ENCODE measurements at places on chromosomes 2 and 18.

GRCh38 chr2:235715601-235716000 lies 221.8 kb downstream of the AGAP1 start:
- no peak for DNase-seq

- no peak for DNase-seq
Observed at GRCh38 chr2:120520929-120521912, 175.3 kb downstream of the INHBB start.

- no peak for DNase-seq
Observed at GRCh38 chr2:11642972-11643371, 27.0 kb downstream of the NTSR2 start.

DNA sequence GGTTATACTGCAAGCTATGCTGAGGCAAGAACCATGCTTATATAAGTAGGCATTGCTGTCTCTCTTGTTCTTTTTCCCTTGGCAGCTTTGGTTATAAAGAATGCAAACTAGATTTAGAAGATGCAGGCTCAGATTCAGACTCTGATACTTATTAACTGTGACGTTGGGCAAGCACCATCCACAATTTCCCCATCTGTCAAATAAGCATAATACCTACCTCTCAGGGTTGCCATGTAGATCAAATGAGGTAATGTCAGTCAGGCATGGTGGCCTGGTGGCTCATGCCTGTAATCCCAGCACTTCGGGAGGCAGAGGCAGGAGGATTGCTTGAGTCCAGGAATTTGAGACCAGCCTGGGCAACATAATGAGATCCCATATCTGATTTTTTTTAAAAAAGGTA lies 21.7 kb downstream of the ITGAV start:
- no peak for DNase-seq

GRCh38 chr2:8679567-8679826 lies 2.4 kb upstream of the ID2 start:
- DNase-seq = no peak

DNA sequence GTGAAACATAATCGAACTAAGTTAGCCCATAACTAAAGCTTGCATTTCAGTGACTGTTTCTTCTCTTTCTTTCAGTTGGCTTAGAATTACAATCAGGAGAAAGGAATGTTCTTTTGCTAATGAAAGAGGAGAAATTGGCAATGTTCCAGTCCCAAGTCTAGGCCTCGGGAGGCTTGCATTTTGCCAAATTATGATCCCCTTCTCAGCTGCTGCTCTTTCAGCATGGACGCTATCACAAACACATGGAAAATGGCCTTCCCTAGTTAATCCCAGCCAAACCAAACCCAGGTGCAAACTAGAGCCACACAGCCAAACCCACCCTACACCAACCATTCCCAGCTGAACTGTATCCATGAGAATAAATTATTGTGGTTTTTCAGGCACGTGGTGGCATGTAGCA lies 605.2 kb upstream of the LRRTM4 start:
- DNase-seq = no peak

DNA sequence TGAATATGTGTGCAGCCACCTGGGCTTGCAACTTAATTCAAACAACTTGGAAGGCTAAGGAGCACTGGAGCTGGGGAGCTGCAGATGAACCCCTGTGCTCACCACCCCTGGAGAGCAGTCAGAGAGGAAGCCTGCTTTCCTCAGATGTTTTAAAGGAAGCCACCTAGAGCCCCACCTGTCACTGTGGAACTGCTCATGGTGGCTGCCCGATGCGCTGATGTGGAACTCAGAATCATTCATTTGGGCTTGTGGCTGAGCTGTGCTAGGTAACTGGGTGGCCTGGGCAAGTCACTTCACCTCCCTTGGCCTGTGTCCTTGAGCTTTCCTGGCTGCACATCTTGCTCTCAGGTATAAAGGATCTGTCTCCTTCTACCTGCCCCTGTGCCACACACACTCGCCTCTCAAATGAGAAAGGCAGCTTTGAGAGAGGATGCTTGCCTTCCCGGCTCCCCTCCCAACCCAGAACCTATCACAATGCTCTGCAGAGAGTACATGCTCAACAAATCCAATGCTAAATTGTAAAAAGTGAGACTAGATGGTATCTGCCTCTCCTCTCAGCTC lies 41.3 kb downstream of the BCL11A start:
- DNase-seq = no peak

- DNase-seq = no peak
Observed at GRCh38 chr2:175854665-175855064, 147.4 kb downstream of the LNPK start.

- DNase-seq = no peak
Observed at GRCh38 chr2:195658541-195658890, 1.5 kb downstream of the SLC39A10 start.

- no peak for DNase-seq
Observed at GRCh38 chr2:21314322-21314835, 190.6 kb downstream of the TDRD15 start.

GRCh38 chr2:52904355-52904891 lies 863.2 kb upstream of the CHAC2 start:
- DNase-seq = no peak

DNA sequence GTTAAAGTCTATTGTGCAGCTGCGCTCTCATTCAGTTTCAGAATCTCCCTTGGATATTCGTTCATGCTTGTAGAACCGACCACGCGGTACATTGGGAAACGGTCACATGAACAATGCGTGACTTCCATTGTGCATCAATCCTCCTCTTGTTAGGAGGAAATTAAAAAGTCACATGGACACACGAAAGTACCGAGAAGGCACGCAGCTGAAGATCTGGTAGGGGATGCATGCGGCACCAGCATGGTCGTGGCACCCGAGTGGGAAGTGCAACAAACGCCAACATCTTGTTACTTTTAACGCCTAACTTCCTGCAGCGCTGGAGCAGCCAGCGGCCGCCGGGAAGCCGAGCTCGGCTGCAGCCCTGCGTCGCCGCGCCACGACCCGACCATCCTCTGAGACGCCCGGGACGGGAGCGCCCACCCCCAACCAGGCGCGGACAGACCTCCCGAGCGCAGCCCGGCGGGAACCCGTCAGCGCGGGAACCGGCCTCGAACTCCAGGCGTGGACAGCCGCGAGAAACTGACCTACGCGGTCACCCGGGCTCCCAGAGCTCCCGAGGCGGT lies 412 bp downstream of the OSBPL1A start:
- no peak for DNase-seq

- DNase-seq = no peak
Observed at GRCh38 chr2:109619032-109619615, 5.0 kb downstream of the SOWAHC start.

GRCh38 chr2:100791936-100792308 lies 28.0 kb upstream of the NPAS2 start:
- DNase-seq = no peak

- no peak for DNase-seq
Observed at GRCh38 chr2:16124881-16125613, 184.7 kb downstream of the MYCN start.
